ENCODE measurements at places on chromosomes 2 and 18.

- no peak for DNase-seq
These were observed 53.5 kb upstream of the KCNE4 start for GRCh38 chr2:222998459-222998858.

- DNase-seq = peak; percentile 55
These were observed 1.8 kb upstream of the ID2 start for GRCh38 chr2:8679827-8680731.

- no peak for DNase-seq
These were observed 609 bp downstream of the SIGLEC15 start for GRCh38 chr18:45826084-45826483.

GRCh38 chr2:26887151-26887550 is 39.2 kb downstream of the DPYSL5 start:
- no peak for DNase-seq

DNA sequence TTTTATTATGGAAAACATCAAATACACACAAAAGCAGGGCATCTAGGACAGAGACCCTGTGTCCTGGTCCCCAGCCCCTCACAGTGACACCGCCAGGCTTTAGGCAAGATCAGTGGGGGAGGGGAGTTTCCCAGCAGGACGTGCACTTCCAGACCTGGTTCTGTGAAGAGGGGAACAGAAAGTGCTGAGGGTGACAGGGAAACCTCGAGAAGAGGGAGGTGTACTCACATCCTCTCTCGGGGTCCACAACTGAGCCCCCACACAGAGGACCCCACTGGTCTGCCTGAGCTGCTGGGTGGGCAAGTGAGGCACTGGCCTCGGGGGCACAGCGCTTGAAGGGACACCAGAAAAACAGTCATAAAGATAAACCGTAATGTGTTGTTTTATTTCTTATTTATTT is 4.4 kb upstream of the GPR35 start:
- DNase-seq = no peak

GRCh38 chr2:44740678-44741077 is 200.8 kb upstream of the SIX3 start:
- no peak for DNase-seq

- peak; percentile 26 for DNase-seq
These were observed 195.5 kb downstream of the CDCA7 start for GRCh38 chr2:173550143-173550542.

GRCh38 chr2:47815764-47816163 is 32.8 kb downstream of the MSH6 start:
- no peak for DNase-seq

DNA sequence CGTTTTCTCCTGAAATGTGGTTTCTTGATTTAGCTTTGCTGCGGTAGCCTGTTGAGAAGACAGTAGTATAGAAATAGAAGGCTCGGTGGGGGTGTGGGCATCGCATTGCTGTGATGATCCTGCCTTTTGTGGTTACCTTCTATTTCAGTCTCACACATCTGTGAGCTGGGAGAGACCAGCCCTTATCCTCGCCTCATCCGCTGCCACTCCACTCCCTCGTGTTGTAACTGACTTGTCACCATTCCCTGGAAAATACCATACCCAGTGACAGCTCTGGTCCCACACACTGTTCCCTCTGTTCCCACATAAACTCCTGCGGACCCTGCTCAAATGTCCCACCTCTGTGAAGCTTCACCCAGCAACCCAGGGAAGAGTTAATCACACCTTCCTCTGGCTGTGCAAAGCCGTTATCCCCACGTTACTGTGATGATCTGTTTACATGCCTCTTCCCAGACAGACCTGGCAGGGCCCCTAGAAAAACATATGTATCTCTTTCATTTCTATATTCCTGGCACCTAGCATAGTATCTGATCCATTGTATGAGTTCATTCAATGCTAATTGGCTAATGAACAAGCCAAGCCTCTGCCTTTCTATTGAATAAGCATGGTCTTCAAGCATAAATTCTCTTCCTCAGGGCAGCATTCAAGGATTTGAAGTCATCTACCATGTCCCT is 114.6 kb downstream of the MAPK4 start:
- no peak for DNase-seq

GRCh38 chr2:10774394-10774793 is 38.2 kb downstream of the PDIA6 start:
- peak; percentile 12 for DNase-seq

DNA sequence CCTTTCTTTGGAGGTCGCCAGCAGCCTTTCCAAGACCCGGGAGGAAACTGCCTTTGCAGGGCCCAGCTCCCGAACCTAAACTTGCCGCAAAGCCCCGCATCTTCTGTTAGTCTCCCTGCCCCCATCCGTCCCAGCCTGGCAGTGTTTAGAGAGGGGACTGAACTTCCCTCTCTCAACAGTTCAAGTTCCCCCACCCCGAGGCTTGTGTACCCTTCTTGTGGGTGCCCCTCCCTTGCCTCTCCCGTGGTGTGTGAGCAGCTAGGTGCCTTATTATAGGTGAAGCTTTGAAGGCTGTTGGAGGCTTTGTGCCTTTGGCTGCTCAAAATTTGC is 1.4 kb downstream of the LBH start:
- DNase-seq = peak; percentile 29

DNA sequence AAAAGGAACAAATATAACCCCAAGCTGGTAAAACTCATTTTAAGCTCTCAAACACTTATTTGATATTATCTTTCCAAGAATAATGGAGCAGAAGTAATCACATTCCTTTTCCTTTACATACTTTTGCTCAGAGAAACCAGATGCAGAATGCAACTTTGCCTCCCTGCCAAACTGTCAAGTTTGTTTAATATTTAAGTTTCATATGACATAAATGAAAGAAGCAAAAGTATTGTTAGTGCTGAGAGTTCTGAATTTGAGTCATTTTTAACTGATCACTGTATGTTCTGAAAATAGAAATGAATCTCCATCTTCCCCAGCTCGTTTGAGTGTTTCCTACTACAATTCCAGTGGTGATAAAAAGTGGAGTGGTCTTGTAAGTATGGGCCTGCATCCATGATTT is 423.4 kb downstream of the PID1 start:
- peak; percentile 26 for DNase-seq

DNA sequence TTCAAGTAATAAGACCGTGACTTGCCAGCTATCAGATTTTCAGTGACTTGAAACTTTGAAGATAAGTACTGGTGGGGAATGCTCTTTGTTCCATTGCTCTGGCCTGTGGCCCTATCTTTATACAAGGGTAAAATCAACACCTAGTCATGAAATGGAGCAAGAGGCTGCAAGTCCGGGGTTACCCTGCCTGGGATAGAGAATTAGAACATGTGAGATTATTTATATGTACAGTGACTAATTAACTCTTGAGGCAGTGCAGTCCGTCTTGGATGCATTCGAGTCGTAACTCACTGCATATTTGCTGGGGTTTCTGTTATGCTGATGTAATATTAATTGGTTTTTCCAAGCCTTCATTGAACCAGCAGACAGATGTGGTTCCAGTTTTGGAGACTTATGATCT is 105.8 kb upstream of the LYPD6 start:
- DNase-seq = no peak

GRCh38 chr2:134999521-134999920 is 47.7 kb downstream of the MAP3K19 start:
- DNase-seq = no peak

DNA sequence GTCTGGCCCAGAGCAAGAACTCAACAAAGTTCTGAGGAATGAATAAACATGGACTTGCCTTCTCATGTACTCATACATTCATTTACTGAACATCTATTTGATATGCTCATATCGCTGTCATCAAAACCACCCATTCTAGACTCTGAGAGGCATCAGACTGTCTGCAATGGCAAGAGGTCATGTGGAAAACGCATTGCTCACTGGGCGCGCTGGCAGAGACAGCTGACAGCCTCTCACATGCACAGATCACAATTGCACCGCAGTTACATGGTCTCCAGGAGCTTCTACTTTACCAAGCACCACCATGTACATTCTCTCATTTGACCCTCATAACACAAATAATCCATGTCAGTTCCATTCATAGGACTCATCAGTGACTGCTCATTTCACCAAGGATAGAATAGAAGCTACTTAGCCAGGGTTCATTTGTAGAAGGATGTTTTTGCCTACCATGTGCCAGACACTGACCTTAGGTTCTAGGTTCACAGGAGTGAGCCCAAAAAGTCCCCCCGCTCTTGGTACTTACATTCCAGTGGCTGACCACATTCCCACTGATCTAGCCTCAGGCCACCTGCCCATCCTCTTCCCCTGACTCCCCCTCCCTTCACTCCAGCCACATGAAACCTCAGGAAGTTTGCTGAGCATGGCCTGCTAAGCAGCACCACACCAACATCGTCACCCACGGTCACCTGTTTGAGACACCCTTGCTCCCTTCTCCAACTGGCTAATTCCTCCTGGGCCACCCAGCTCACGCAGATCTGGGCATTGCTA is 6.1 kb downstream of the FAM124B start:
- DNase-seq = no peak

DNA sequence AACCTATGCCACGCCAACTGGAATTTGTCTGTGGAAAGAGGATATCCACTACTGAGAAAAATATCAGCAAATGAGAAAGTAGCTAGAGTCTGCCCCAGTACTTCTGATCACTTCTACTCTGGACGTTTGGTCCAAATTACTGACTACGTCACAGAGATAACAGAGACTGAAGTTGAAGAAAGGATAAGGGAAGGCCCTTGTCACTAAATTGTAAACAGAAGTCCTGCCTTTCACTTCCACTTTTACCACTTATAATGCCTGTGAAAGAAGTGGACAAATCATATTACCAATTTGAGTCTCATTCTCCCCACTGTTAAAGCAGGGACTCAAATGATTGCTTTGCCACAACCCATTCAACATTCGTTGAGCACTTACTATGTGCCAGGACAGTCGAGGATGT is 173.9 kb upstream of the ERBB4 start:
- DNase-seq = no peak

- no peak for DNase-seq
These were observed 17.9 kb upstream of the ANKRD44 start for GRCh38 chr2:197328461-197328860.

GRCh38 chr18:45480219-45481015 is 134.9 kb upstream of the SLC14A2 start:
- no peak for DNase-seq

GRCh38 chr2:68715353-68716041 is 19.1 kb upstream of the ARHGAP25 start:
- DNase-seq = peak; percentile 67

- DNase-seq = no peak
These were observed 8.5 kb downstream of the FAM117B start for GRCh38 chr2:202643012-202643858.

- DNase-seq = no peak
These were observed 125.4 kb downstream of the CELF4 start for GRCh38 chr18:37440206-37440605.

DNA sequence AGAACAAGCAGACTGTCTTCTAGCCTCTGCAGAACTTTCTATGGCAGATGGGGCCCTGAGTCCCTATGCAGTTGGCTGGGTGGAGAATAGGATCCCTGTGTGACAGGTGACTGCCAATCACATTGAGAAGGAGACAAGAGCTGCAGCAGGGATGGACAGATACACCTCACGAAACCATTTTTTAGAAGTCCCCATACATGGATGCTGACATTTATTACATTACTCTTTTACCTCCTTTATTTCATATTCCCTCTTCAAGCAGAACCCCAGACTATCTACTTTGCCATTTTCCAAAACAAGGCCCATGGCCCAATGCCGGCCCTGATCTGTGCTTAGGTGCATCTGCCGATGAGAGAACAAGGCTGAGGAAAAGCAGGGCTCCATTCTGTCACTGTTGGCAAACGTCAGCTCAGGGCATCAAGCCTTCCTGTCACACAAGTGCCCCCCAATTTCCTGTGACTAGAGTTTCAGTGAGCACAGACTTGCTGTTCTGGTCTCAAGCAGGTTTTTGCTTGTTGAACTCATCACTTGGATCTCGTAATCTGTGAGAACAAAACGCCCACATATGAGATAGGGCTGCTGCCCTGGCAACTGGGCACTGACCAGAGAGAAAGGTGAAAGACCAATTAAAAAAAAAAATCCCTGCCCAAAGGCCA is 35.8 kb downstream of the LOXHD1 start:
- DNase-seq = no peak

DNA sequence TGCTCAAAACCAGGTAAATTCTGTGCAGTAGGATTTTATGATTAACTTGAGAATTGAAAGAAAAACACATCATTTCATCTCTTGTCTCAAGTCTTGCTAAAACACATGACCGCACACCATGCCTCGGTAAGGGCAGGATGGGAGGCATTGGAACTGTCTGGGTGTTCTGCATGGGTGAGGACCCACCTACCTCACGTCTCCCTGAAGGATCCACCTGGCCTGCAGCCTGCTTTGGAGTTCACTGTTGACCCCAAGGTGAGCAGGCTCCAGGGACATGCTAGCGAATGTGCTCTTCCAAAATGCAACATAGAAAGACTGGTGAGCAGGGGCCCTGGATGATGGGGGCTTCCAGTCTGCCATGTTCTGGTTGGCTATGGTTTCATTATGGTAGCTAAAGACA is 131.5 kb downstream of the NCK2 start:
- DNase-seq = no peak

GRCh38 chr2:37301408-37301807 is 23.2 kb downstream of the PRKD3 start:
- no peak for DNase-seq

- DNase-seq = peak; percentile 39
These were observed 96.0 kb downstream of the TFCP2L1 start for GRCh38 chr2:121189011-121189410.

GRCh38 chr2:187509667-187510417 is 44.4 kb downstream of the TFPI start:
- no peak for DNase-seq

DNA sequence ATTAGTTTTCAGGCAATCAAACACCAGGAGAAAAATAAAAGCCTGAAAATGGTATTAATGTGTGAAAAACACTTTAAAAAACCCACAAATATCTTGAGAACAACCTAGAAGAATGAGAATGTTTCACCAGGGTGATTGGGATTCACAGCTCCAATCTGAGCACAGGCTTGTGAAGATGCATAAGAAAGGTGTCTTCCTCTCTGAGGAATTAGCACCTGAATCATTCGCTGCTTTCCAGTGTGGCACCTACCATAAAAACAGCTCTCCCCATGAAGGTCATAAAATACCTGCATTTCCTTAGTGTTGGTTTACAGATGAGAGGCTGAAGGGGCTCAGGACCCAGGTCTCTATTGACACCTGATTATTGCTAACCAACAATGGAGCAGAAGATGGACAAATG is 499.7 kb upstream of the KLHL29 start:
- DNase-seq = no peak

DNA sequence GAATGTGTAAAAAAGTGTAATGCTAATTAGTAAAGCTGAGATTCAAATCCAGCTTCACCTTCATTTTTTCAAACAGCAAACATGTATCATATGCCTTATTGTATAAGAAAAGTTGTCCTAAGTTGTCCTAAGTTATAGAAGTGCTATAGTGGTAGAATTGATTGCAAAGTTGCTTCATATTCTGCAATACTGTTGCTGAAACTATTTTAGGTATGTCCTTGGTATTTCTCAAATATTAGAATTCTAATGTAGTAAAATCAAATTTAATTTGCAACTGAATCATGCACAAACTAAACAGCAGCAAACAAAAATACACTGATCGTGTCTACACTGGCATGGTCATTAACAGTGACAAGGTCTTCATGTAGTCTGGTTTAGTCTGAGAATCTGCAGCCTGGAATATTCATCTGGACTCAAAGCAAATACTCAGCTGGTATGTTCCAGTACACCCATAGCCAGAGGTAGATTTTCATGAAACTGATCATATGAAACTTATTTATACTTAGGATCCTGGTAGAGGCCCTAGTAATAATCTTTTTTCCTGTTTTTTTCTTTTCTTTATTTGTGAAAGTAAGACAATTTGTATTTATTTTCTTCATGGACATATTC is 555.6 kb upstream of the ZEB2 start:
- no peak for DNase-seq

GRCh38 chr2:130987519-130988425 is 105.5 kb downstream of the FAM168B start:
- DNase-seq = no peak
